ENCODE measurements at places on chromosomes 11 and 22.

GRCh38 chr11:69888483-69889181, 69.4 kb upstream of the FGF3 start:
- no peak for DNase-seq

- no peak for DNase-seq
Observed at GRCh38 chr11:118785362-118785761, 5.6 kb downstream of the DDX6 start.

GRCh38 chr11:100308202-100308601, 378.9 kb upstream of the ARHGAP42 start:
- no peak for DNase-seq

DNA sequence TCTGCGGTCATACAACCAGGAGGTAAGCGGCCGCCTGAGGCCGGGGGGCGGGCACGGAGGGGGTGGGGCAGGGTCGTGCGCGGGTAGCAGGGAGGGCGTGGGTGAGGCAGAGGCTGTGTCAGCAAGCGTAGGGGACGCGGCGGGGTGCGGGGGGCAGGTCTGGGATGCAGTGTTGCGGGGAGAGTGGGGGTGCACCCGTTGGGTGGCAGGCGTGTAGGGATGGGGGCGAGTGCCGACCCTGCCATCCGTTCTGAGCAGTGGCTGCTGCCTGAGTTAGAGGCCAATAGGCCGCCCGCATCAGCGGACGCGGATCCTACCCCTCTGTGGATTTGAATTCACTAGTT, 1.4 kb downstream of the RIC8A start:
- no peak for DNase-seq

DNA sequence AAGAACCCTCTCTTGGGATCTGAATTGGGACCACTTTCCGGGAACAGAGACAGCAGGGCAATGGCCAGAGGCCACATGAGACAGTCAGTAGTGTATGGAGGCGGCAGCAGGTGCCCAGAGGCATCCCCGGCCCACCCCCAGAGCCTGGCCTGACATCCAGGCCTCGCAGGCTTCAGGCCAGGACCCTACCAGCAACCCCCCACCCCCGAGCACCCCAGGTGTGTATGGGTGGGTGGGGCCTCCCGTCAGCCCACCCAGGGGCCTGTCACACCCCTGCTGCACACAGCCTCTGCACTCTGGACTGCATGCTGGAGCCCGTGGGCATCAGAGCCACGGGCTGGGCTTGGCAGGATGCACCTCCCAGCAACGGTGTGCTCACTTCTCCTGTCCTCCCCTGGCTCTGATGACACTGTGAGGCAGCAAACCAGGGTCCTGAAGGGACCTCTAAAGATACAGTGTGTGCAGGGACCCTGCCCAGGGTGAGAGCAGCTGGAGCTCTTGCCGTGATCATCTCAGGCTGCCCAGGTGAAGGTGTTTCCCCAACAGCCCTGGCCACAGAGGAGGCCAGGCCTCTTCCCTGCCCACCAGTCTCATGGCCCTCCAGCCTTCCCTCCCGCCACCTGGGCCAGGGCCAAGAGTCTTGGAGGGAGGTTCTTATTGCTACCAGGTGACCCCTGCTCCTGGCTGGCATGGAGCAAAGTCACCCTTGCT, 88.8 kb upstream of the SEPTIN5 start:
- DNase-seq, result no peak

DNA sequence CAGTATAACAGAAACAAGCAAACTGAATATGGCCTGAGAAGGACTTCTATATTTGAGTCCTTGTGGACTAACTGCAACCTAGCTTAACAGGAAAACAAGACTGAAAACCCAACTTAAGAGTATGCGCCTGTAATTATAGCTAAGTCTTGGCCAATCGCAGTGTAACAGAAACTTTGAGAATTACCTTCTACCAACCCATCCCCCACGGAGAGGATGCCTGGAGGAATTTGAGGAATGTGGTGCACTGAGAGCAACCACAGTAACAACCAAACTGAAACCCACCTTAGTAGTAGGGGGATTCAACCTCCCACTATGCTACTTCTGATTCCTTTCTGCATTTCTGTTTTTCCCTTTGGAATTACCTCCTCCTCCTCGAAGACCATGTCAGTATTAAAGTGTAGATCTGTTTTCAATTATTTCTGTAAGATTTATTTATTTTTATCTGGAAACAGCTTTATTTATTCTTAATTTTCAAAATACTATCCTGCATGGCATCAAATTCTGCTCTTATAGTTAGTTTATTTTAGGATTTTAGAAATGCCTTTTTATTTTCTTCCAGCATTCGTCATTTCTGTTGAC, 393.6 kb downstream of the KCNA4 start:
- no peak for DNase-seq

DNA sequence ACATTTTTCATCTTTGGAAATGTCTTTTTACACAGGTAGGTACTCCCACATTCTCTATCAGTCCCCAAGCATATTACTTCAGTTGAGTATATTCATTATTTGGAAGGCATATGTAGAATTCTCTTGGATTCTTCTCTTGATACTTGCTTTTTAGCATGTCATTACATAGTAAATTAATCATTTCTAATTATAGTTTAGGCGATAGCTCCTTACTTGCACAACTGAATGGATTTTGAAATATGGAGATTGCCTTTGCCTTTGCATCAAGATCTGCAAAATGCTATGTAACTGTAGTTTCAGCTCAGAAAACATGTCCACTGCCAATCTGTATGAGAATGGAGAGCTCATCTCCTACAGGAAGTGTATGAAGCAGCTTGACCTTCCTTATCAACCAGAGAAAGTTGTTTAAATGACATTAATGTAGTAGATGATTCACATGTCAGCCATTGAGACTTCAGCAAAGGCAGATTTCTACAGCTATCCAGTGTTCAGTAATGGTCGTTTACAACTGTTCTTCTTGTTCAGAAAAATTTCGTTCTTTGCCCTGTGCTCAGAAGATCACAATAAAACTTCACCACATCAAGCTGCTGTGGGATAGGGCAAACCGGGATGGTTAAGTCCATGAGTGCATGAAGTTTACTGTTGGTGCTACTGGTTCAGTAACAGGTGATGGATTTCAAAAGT, 61.6 kb downstream of the PPP6R3 start:
- DNase-seq, result no peak

DNA sequence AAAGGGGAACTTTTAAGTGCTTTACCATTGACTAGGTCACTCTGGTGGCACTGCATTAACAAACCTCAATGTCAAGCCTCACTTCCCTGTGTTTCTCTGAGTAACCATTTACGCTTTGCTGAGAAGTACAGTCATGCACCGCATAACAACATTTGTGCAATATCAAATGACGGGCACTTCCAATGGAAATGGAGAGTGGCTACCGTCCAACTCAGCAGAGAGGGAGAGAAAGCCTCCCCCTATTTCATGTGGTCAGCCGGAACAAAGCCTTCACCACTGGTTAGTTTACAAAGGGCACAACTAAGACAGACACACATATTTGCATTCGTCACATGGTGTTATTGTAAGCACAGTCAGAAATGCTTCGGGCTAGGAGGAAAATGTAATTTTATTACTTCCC, 117.3 kb downstream of the RASSF10 start:
- no peak for DNase-seq

DNA sequence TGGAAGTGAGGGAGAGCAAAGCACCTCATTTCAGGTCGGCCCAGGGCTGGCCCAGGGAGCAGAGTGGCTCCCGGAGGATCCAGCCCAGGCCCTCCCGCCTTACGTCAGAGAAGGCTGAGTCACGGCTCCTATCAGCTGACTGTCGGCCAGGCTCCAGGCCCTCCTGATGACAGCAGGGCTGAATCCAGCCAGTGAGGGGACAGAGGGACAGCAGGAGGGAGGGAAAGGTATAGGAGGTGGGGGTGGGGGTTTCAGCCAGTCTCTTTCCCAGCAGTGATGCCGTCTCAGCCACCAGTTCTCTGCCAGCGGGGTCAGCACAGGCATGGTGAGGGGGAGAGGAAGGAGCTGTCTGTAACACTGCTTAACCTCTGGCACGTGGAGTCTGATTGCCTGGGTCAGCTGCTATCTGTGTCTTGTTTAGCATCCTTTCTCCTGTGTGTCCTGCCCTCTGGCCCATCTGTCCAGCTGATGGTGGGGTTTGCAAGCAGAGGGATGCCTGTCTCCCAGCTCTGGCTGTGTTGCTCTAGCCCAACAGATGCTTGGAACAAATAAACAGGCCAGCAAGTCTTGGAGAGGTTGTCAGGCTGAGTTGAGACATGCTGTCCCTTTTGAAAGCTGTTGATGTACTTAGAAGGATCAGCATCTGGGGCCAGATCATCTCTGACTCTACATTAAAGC, 74.0 kb downstream of the ADAMTS15 start:
- no peak for DNase-seq

DNA sequence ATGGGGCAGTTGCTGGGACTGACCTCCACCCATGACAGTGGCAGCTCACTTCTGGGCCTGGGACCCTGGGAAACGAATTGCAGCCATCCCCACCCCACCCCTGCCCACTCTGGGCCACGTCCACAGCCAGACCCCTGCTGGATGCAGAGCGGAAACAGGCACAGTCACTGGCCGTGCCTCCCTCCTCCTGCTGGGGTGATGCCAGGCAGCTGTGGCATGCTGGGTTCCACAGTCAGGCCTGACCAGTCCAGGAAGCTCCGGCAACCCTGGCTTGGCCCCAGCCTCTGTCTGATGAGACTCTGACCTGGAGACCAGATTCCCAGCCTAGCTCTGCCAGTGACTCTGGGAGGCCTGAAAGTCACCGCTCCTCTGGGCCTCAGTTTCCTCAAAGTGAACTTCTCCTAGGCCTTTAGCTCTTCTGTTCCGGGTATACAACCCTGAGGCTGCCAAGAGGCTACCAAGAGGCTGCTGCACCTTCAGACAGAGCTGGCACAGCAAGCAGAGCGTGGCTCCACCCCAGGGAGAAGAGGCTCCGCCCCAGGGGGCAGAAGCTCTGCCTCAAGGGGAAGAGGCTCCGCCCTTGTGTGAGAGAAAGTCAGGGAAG, 8.9 kb downstream of the SULT4A1 start:
- no peak for DNase-seq

DNA sequence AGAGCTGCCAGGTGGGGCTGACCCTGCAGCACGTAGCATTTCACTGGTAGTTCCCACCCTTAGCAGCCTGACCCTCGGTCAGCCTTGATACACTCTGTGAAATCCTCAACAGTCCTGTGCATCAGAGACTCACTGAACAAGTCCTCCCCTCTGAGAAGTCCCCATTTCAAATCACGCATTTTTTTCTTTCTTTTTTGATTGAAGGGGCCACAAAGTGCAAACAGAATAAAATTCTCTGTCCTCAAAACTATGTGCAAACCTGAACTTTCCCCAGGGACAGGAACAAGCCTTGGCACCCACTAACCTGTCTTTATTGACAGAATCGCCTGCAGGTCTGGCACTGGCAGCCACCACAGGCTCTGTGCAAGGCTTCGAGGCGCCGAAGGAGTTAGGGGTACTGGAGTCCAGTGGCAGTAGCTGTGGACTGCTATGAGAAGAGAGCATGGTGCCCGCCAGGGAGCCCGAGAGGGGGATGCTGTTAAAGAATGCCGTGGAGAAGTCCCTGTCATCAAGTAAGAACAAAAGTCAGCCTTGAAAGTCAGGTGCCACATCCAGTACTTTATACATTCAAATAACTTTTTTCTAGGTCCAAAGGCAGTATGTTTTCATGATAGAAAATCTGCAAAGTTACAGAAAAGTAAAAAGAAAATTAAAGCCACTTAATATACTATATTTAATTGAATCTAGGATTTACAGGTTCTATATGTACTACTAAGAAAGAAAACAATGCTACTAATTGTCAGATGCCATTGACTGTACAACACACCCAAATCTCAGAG, 53.8 kb downstream of the HIRA start:
- DNase-seq, result no peak

DNA sequence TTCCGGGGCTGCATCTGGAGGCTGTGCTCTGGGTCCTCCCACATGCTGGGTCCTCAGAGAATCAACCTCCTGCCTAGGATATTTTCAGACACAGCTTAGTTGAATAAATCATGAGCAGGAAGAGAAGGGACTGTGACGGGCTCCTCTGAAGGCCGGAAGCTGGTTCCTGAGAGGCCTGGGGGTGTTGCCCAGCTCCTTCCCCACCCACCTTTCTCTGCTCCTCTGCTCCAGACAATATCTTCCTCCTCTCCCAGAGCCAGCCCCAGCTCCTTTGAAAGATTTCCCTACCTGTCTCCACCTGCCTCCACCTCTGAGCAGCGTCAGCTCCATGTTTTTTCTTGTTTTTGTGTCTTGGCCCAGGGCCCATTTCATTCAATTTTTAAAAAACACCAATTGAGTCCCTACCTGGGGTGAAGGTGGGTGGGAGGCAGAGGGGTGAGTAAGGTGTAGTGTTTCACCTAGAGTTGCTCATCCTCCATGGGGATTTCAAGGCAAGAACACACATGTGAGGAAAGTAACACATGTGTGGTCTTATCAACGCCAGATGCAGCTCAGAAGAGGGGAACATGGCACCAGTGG, 24.8 kb upstream of the THY1 start:
- DNase-seq, result no peak

- DNase-seq, result no peak
Observed at GRCh38 chr11:64870176-64870892, 8.1 kb downstream of the EHD1 start.

- DNase-seq, result no peak
Observed at GRCh38 chr11:20017320-20017719, 143.0 kb downstream of the DBX1 start.

DNA sequence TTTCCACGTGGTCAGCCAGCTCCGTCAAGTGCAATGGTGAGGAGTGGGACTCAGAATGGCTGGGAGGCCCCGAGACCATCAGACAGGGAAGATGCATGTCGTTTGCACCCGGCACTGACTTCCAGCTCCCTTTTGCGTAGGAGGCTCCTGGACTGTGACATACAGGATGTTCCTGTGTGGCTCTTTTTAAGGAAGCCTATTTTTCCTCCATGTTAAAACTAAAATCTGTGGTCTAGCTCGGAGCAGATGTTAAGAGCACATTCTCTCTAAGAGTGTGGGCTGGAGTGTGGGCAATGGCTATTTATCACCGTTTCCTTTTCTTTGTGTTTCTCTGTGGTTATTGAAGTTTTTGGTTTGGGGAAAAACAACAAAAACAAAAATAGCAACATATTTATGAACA, 40.9 kb upstream of the AMPD3 start:
- no peak for DNase-seq

DNA sequence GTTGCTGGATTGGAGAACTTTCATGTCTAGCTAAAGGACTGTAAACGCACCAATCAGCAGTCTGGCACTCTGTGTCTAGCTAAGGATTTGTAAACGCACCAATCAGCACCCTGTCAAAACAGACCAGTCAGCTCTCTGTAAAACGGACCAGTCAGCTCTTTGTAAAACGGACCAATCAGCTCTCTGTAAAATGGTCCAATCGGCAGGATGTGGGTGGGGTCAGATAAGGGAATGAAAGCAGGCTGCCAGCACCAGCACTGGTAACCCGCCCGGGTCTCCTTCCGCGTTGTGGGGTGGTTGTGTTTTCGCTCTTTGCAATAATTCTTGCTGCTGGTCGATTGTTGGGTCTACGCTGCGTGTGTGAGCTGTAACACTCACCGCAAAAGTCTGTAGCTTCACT, 11.3 kb downstream of the MYO18B start:
- DNase-seq, result no peak
